ENCODE measurements at places on chromosomes 1 and 21.

DNA sequence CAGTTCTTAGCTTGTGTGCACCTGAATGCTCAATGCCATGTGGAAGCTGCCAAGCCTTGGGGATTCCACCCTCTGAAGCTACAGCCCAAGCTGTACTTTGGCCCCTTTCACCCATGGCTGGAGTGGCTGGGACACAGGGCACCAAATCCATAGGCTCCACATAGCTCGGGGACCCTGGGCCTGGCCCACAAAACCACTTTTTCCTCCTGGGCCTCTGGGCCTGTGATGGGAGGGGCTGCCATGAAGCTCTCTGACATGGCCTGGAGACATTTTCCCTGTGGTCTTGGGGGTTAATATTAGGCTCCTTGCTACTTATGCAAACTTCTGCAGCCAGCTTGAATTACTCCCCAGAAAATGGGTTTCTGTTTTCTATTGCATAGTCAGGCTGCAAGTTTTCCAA, 579.9 kb downstream of the MATN1 start:
- no peak for DNase-seq

DNA sequence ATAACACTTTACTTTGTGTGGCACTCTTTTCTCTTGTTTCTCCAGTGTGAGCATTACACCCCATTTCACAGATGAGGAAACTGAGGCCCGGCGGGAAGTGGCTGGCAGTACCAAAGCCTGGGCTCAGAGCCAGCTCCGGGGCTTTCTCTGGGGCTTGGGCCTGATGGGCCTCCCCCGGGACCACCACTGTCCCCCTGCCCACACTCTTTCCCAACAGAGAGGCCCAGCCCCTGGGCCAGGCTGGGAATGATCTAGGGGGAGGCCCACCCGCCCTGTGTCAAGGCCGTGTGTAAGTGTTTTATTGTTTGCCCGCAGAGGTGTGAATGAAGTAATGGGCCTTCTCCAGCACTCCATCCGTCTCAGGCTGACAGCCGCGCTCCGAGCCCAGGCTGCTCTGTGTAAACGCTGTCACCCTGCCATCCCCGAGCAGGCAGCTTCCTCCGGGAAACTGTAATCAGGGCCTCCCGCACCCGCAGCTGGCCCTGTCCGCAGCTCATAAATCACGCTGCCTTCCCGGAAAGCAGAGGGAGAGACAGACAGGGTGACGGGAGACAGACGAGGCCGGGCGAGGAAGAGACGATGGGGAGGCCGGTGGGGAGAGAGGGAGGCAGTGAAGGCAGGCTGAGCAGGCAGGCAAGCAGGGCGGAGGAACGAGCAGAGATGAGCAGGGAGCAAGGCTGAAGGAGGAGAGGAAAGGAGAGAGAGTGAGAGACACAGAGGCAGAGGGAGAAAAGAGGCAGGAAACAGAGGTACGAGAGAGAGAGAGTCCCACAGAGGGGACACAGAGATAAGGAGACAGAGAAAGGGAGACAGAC, 109.7 kb upstream of the ZBTB40 start:
- no peak for DNase-seq

DNA sequence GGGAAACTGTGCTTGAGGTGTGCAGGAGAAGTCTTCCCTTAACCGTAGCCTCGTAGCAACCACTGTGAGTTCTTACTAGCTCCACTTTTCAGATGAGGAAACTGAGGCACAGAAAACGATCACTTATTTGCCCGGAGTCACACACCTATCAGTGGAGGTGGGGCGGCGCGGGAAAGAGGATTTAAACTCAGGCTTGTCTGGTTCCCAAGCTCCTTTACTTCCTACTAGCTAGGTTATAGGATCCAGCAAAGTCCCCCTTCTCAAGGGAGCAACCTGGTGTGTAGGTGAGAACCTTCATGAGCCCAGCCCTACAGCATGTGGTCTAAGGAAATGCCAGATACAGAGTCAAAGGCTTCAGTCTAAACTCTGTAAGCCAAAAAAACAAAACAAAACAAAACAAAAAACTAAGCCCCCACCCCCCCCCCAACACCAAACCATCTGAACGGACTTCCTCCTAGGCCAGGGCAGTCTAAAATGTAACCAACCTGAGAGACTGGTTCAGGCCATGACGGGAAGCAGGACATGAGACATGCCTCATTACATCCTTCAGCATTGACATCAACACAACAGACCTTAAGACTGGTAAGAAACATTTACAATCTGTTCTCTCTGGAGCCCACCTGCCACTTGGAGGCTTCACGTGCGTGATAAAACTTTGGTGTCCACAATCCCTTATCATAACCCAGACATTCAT, 709 bp upstream of the FBXO42 start:
- DNase-seq = no peak

- DNase-seq = no peak
Observed at GRCh38 chr1:153288634-153289275, 24.0 kb downstream of the PGLYRP3 start.

GRCh38 chr21:38668541-38668940, 137.2 kb upstream of the ETS2 start:
- DNase-seq = no peak

- DNase-seq = no peak
Observed at GRCh38 chr1:23897083-23897482, 16.1 kb downstream of the CNR2 start.

DNA sequence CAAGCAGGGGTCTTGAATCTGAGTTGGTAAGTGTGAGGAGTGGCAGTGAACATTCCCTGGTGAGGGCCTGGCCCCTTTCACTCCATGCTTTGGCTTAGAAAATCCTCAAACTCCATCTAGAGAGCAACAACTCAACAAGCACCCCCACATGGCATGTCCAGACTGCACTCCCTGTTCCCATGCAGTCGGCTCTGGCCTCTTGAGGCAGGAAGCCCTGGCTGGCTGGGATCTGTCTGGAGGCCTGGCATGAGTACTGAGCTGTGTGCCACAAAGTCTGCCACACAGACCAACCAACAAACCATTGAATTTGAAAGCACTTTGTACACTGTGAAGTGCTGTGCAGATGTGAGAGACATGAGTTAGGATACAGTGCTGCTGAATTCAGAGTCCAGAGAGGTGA, 25.2 kb downstream of the COA7 start:
- DNase-seq = no peak

- no peak for DNase-seq
Observed at GRCh38 chr1:156310962-156311361, 11.9 kb upstream of the VHLL start.

DNA sequence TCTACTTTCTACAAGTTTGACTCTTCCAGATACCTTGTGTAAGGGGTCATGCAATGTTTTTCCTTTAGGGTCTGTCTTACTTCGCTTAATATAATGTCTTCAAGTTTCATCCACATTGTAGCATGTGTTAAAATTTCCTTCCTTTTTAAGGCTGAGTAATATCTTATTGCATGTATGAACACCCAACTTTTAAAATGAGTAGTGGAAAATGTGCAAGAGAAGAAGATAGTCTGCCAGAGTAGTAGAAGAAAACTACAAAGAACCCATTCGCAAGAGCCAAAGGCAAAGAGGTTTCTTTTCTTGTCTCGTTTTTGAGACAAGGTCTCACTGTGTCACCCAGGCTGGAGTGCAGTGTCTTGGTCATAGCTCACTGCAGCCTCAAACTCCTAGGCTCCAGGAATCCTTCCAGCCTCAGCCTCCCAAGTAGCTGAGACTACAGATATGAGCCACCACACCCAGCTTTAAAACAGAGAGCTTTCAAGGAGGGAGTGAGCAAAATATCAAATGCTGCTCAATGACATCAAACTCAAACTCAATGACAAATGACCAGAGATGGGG, 9.4 kb downstream of the IL23R start:
- DNase-seq = no peak

GRCh38 chr21:33850401-33850800, 65.2 kb downstream of the ATP5PO start:
- DNase-seq = no peak

DNA sequence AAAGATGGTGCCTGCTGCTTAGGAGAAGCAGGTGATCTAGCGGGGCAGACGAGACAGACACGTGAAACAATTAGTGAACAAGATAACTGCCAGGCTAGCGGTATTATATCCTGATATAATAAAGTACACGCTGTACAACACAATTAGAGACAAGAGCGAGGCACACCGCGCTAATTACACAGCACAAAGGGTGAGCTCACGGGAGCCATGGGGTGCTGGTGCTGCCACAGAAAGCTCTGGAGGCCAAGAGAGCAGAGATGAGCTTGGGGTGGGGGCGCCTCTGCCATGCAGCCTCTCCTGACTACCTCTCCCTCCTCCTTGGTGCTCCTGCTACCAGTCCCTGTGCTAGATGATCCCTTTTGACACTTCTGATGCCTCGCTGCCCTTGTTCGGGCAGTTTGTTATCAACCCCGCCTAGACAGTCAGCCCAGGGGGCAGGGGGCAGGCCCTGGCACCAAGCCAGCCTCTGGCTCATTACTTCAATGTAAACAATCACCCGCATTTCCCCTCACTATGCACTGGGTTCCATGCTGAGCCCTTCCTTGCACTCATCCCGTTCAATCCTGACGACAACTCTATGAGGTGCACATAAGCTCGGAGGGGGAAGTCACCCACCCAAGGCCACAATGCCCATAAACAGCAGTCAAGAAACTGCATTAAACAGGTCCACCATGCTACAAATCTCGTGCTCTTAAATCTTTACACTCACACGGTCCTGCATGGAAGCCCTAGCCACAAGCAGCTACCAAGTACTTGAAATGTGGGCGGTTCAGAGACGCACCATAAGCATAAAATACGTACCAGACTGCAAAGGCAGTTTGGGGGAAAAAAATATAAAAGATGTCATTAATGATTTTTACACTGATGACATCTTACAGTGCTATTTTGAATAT, 103.0 kb downstream of the SSBP3 start:
- no peak for DNase-seq

GRCh38 chr1:152013664-152014237, 20.1 kb upstream of the S100A10 start:
- peak; percentile 26 for DNase-seq

Data from NCI-H446 (cell line).